ENCODE measurements at places on chromosomes 2 and 18. TPM values are rescaled to one million over a fixed set of nuclear protein-coding genes. Genes with fewer than 3 reads are reported as not detected.

DNA sequence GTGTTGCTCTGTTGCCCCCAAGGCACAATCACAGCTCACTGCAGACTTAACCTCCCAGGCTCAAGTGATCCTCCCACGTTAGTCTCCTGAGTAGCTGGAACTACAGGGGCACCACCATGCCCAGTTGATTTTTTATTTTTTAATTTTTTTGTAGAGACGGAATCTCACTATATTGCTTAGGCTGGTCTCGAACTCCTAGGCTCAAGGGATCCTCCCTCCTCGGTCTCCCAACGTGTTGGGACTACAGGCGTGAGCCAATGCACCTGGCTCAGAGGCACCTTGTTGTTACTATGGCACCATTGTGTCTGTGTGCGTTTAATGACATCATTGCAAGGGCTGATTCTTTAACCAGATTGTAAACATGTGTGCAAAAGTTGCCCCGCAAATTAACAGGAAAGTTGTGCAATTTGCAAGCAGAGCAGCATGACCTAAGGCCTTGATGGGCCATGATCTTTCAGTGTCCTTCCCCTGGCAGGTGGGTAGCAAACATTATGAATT, 22.6 kb downstream of the TCF23 start:
- DNase-seq: no peak

GRCh38 chr2:234091883-234092282, 41.4 kb downstream of the SPP2 start:
- DNase-seq: no peak

DNA sequence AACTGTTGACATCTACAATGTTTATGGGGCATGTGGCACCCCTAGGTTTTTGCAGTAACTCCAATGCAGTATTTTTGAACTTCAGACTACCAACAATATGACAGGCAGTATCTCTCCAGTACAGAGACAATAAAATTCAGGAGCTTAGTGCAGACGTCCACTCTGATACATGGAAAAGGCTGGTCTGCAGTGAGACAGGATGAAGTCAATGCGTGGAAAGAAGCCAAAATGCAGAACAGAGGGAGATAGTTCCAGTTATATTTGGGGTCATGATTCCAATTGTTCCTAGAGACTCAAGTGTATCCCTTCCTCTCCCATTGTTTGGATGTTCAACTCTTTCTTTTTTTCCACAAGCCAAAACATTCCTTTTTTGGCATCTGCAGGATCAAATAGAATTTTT, 18.7 kb upstream of the SMAD2 start:
- DNase-seq: no peak

GRCh38 chr2:187586011-187586641, 31.9 kb upstream of the TFPI start:
- no peak for DNase-seq

- DNase-seq: no peak
Observed at GRCh38 chr18:62796216-62796621, 80.9 kb downstream of the PHLPP1 start.

DNA sequence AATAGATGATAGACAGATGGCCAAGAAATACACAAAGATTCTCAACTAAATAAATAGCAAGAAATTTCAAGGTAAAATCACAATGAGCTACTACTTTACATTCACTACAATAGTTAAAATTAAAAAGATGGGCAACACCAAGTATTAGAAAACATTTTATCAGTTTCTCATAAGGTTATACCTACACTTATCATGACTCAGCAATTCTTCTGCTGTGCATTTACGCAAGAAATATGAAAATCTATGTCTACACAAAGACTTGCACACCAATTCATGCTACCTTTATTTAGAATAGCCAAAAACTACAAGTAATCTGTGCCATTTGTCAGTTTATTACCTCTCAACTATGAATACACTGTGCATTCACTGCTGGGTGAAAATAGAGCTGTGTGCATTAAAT, 937.4 kb upstream of the NRXN1 start:
- no peak for DNase-seq

- DNase-seq: no peak
Observed at GRCh38 chr18:5979971-5980457, 84.7 kb upstream of the TMEM200C start.

GRCh38 chr2:203143391-203143790, 95.4 kb upstream of the CYP20A1 start:
- no peak for DNase-seq

DNA sequence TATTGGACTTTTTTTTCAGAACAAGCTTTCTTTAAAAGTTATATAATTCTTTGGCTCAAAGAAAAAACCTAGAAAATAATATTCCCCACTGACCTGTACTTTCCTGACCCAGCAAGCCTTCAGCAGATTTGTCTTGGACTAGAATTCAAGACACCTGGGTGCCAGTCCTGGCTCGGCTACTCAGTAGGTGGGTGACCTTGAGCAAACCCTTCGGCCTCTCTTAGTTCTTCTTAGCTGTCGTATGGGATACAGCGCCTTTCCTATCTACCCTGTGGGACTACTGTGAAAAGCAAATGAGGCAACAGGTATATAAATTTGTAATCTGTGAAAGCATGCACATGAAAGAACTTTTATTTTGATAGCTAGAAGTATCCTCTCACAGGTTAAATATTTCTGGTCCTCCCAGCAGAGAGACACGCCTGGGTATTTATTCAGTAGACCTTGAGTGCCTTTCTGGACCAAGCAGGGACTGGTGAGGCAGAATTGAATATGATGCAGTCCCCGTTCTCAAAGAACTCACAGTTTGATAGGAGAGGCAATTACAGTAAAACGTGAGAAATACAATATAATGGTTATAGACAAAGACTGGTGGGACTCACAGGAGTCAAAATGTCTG, 69.4 kb upstream of the EPAS1 start:
- no peak for DNase-seq

GRCh38 chr2:8543060-8543382, 138.8 kb upstream of the ID2 start:
- DNase-seq: no peak

DNA sequence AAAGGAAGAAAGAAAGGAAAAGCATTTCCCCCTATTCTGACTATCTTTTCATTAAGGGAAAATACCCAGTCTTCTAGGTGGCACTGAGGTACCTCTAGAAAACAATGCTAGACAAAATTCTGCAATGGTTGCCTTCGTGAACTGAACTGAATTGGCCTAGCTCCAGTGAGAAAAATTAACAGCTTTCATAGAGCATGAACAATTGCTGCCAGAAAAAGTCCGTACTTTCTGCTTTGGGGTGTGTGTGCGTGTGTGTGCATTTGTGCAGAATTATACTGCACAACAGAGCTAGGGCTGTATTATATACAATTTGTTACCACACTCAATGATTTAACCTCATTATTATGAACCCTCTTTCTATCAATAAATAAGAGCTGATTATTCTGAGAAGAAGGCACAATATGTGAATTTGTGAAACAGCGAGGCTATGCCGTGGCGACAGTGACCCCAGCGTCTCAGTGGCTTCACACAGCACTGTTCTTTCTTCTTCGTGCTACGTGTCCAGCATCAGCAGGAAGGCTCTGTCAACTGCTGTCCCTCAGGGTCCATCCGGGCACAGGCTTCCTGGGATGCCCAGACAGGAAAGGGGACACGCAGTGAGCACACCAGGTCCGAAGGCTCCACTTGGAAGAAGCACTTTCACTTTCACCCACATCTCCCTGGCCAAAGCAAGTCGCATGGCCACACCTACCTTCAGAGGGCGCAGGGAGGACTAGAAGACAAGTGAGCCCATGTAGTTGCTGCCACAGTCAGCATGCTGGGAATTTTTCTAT, 47.5 kb downstream of the PTGR3 start:
- DNase-seq: no peak

GRCh38 chr2:144161061-144161460, 358.9 kb downstream of the ZEB2 start:
- DNase-seq: no peak

- no peak for DNase-seq
Observed at GRCh38 chr2:43080571-43081021, 145.8 kb downstream of the ZFP36L2 start.

DNA sequence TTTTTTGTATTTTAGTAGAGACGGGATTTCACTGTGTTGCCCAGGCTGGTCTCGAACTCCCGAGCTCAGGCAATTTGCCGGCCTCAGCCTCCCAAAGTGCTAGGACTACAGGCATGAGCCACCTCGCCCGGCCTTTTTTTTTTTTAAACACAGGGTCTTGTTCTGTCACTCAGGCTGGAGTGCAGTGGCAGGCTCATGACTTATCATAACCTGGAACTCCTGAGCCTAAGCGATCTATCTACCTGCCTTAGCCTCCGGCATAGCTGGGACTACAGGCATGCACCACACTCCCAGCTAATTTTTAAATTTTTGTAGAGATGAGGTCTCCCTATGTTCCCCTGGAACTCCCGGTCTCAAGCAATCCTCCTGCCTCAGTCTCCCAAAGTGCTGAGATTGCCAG, 1.4 kb upstream of the ITGAV start:
- DNase-seq: no peak

DNA sequence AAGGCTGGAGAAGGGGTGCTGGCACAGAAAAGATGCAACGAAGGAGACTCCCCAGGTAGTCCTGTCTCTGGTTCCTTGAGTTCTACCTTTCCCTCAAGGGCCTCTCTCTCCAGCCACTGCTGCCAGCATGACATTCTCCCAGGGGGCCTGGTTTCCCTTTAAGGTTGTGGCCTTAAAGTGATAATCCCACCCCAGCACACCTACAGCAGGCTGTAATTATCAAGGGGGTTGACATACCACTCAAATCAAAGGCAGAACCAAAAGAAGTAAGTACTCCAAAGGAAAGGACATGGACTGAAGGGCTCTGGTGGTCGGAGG, 127.4 kb upstream of the MSH6 start:
- DNase-seq: no peak

DNA sequence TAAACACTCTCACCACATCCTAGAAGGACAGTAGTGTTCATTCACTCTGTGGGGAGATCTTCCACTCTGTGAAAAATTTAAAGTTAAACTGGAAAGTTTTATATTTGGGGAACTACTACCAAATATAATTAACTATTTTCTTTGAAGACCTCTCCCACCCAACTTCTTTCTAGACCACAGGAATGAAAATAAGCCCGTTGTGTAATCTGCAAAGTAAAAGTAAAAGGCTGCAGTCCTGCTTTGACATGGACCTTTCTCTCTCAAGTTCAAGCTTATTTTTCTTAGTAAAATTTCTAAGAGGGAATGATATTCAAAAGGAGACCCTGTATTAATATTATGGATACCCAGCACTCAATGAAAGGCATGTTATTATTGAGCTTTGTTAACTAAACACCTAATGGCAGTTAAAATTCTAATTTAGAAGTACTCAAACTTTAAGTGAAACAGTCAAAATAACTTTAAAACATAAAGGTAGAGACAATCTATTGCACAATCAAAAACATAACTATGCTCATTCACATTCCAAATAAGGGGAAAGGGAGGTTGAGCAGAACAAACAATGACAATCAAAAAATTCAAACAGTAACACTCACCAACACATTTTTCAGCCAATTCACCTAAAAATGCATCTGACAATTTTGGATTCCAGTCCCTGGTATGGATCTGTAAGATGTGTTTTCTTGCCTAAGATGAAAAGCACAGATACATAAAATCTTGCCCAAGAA, 98.5 kb downstream of the ATAD2B start:
- no peak for DNase-seq

DNA sequence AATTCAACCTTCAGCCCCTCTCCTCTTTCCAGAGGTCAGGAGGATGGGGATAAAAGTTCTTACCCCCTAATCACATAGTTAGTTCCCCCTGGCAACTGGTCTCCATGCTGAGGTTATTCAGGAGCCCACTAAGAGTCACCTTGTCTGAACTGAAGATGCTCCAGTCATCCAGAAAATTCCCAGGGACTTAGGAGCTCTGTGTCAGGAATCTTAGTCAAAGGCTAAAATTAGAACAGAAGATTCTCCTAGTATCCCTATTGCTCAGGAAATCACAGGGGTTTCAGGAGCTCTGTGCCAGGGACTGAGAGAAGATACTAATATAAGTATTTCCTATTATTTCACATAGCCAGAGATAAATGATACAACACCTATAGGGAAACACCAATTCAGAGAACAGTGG, 37.3 kb upstream of the LONRF2 start:
- no peak for DNase-seq

DNA sequence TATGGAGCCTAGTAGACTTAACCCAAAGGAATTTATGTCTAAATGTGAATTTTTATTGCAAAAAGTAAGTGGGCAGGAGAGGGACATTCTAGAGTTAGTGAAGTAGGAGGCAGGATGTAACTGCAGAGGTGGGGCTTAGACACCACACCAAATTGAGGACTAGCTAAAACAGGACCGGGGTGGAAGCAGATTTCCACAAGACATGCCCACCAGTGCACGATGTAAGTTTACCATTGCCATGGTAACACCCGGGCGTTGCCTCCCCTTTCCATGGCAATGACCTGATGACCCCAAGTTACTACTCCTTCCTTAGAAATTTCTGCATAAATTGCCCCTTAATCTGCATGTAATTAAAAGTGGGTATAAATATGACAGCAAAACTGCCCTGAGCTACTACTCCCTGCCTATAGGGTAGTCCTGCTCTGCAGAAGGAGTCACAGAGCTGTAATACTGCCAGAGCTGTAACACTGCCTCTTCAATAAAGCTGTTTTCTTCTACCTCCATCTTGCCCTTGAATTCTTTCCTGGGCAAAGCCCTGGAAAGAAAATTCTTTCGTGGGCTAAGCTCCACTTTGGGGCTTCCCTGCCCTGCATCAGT, 509.7 kb downstream of the ERBB4 start:
- DNase-seq: no peak

- no peak for DNase-seq
Observed at GRCh38 chr18:33472509-33472908, 32.0 kb upstream of the CCDC178 start.

The LONRF2 gene
- 0.19 TPM for total RNA-seq

The ABCG5 gene
- total RNA-seq: not detected

The FSHR gene
- not detected for total RNA-seq

The ANKRD30B gene
- total RNA-seq: 0.70 TPM

The COLEC12 gene
- total RNA-seq: 13.2 TPM

The LYG1 gene
- 1.2 TPM for total RNA-seq

The AQP12B gene
- not detected for total RNA-seq

The EN1 gene
- total RNA-seq: not detected
